ENCODE measurements at places on chromosomes 16 and 17.
A peak's percentile ranks its signal among the peaks of the same experiment; 100 is the strongest.

GRCh38 chr17:28339431-28339830, 3.9 kb downstream of the TNFAIP1 start:
- no peak for DNase-seq

- DNase-seq, result no peak
These were observed 288.2 kb upstream of the EEF2KMT start for GRCh38 chr16:5385811-5386210.

GRCh38 chr17:62064791-62065563, at the start of gene MED13:
TSS of gene MED13 (minus strand) at chr17:62065278. CDS start at chr17:62065205, 73 bp downstream.
- peak; percentile 48 for DNase-seq

DNA sequence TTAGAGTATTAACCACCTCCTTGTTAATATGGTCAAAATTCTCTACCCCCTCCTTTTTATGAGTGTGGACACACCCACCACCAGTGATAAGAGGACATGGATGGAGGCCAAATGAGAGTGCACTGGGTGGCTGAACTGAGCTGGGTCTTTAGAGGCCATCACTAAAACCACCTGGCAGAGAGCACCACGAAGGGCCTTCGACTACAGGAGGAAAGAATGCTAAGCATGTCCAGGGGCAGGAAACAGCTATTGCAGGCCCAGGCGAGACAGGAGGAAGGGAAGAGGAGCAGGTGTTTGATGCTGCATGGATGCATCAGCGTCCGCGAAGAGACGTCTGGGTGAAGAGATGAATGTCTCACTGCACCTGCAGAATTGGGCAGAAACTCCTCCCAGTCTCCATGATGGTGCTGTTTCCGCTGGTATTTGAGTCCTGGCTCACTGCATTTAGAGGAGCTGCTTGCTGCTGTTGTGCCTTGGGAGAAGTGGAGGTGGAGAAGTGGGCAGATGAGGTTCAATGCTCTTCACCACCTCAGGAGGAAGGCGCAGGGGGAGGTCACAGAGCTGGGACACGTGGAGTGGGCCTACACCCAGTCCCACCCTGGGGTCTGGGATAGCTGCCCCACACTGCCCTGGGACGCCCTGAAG, 33.2 kb downstream of the SPHK1 start:
- no peak for DNase-seq

DNA sequence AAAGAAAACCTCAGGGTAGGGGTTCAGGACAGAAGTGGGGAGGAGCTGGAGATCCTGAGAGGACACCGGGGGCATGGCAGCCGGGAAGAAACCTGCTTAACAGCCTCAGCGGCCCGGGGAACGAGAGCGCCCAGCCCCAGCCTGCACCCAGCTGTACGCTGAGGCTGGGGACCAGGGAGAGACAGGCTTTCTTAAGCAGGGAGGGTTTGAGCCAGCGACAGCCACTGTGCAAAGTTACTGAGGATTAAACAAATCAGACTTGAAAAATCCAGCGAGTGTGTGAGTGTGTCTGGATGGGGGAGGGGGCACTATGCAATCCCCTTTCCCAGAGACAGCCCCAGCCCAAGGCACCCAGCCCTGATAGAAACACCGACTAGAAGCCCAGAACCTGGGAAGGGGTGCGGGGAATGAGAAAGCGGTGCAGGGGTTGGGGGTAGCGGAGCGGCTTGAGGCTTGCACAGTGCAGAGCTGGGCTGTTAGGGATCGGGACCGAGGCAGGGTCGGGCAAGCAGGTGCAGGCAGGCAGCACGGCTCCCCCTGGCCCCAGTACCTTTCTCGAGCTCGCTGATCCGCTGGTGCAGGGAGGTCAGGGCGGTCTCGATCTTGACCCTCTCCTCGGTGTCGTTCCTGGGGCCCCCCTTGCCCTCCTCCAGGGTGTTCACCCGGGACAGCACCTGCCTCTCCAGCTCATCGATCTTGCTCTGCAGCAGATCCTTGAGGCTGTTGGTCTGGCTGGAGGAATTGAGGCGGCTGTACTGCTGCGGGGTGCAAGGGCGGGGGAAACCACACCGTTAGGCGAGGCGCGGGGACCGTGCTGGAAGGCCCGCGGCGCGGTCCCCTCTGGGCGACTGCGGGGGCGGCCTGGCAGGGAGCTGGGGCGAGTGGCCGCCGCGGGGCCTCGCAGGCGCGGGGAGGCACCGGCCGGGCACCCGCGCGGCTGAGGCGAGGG, 1.2 kb downstream of the NPTX1 start:
- no peak for DNase-seq

GRCh38 chr16:59597269-59597668, 863.2 kb upstream of the GOT2 start:
- no peak for DNase-seq

- DNase-seq, result no peak
These were observed 468.8 kb upstream of the KIF2B start for GRCh38 chr17:53353919-53354351.

DNA sequence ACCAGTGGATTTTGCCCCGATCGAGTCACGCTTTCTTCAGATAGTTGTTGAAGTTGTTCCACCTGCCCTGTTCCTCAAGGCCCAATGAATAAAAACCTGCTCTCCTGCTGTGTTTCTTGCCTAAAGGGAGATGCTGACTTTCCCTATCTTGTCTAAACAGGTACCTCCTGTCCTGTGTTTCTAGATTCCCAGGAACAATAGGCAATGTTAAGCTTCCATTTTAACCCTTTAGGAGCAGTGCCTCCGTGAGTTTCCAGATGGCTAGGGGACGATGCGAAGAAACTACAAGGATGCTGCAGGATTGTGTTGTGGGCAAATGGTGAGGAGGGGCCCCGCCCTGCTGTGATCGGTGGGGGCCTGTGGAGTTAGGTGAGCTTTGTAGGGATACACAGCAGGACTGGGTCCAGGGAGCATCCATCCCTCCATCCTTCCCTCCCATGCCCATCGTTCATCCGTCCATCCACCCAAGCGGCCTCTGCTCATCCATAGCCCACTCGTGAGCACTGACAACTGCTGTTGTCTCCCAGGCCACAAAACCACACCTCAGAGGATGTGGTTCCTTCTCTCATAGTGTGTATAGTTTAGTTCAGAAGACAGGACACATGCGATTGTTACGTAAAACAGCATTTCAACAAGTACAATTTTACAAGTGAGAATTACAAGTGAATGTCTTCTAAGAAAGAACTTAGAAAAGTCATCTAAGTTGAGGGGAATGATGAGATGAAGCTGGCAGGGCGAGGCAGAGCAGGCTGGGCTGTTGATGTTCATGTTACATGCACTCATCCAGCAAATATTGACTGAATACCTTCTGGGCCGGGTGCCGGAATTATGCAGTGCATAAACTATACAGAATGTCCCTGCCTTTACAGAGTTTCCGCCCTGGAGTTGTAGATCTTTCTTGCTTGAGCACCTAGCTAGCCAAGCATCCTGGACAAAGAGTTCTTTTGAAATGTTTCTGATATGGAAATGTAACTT, 5.2 kb downstream of the ARSG start:
- no peak for DNase-seq

GRCh38 chr17:82297280-82297713, 20.1 kb downstream of the CD7 start:
- peak; percentile 23 for DNase-seq

GRCh38 chr17:67746704-67747571, 29.2 kb downstream of the NOL11 start:
- no peak for DNase-seq

GRCh38 chr16:90027611-90028010, 8.4 kb upstream of the DBNDD1 start:
- DNase-seq, result no peak

GRCh38 chr16:73482310-73482709, 434.4 kb upstream of the ZFHX3 start:
- DNase-seq, result no peak

GRCh38 chr17:63116228-63116627, 150.2 kb downstream of the TANC2 start:
- DNase-seq, result no peak

- no peak for DNase-seq
These were observed at the start of gene CCL8 for GRCh38 chr17:34319039-34319483. TSS of gene CCL8 (plus strand) at chr17:34319435. CDS start at chr17:34319502, 67 bp downstream.

DNA sequence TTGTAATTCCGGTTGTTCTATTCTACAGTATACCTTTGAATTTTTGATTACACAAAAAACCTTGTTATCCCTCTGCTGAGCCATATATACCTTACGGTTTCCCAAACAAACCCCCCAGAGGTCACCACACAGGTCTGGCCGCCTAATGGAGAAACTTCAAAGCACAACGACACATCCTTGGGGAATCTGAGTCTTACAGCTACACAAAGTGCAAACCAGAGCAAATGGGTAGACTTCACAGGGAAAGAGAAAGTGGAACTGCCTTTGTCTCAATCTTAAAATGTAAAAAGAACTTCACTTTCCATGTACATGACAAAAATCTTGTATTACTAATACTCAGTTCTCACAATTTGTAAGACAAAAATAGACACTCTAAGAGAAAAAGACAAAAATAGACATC, 2.7 kb downstream of the FBXO31 start:
- DNase-seq, result peak; percentile 19

- DNase-seq, result no peak
These were observed 14.6 kb downstream of the COG4 start for GRCh38 chr16:70508752-70509151.

- peak; percentile 65 for DNase-seq
These were observed 70.8 kb downstream of the ABR start for GRCh38 chr17:1108765-1109605.

DNA sequence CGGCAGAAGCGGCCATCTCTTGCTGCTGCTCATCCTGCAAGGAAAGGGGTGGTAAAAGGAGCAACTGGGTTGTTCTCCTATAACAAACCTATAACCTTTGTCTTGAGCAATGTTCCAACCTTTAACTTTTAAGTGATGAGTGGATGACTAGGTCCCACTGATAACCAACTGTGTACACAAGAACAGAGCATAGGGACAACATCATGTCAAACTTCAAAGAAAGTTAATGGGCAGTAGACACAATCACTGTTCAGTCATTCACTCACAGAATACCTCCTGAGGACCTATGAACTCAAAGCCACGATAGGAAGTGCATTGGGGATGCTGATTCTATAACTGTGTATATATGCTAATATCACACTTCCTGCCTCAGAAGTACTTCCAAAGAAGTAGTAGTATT, 21.6 kb downstream of the CFAP97D1 start:
- DNase-seq, result no peak

DNA sequence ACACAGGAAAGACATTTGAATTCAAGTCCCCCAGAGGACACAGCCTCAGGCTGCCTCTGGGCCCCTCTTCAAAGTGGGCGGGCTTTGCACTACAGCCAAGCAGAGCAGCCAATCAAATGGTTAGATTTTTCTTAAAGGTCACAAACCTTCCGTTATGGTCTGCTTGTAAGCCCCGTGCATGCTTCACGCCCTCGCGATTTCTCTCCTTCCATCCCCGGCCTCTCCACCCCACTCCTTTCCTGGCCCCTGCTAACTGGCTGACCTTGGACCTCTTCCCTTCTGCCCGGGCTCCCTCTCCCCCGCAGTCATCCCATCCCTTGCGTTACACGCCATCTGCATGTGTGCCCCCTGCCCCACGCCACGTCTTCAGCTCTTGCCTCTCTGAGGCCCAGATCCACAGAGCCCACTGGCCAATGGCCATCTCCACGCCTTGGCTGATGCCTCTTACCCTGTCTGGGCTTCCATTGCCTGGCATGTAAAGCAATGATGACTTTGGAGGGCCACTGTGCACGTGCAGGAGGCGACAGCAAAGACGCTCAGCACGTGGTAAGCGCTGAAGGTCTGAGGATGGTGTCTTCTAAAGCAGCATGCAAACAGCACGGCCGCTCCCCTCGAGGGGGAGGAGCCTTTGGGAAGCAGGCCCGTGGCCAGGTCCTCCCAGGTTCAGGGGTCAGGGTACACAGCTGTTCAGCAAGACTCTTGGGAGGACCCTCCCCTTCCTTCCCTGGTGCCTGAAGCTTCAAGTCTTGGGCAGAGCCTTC, 86.8 kb downstream of the ZDHHC7 start:
- no peak for DNase-seq

DNA sequence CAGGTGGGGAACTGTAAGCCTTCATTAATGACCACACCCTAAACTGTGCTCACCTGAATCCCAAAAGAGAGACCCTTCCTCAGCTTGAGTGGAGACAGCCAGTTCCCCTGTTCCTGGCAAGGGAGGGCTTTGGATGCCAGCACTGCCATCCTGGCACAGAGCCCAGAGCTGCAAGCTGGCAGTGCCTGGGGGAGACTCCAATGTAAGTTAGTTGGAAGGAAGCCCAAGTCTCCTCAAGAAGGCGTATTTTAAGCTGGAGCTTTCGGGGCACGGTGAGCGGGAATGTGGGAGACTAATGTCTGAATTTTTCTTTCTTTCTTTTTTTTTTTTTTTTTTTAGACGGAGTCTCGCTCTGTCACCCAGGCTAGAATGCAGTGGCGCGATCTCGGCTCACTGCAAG, 4.7 kb downstream of the CDC42EP4 start:
- no peak for DNase-seq

GRCh38 chr16:85413691-85414663, 199.1 kb upstream of the GSE1 start:
- no peak for DNase-seq

DNA sequence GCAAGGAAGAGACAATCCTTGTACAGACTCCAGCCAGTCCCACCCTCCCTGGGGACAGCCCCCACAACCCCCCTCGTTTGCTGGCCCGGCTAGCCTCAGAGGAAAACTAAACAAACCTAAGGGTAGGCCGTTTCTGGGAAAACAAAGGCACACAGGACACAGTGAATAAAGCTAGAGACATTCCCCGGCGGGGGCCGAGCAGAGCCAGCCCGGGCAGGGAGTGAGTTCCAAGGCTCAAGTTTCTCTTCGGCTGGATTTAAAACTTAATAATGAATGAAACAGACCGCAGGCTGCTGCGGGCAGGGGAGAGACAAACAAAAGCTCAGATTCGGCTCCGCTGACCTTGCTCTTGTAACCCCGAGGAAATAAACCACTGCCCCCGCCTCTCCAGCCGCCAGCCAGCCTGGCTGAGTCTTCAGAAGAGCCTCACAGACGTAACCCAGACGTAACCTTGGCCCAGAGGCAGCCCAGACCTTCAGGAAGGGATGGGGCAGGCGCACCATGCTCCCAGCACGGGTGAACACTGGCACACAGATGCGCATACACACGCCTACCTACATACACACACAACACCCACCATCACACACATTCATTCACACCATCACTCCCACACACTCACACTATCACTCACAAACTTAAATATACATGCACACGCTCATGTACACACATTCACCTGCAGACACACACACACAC, 216.0 kb downstream of the ZNF423 start:
- peak; percentile 92 for DNase-seq

DNA sequence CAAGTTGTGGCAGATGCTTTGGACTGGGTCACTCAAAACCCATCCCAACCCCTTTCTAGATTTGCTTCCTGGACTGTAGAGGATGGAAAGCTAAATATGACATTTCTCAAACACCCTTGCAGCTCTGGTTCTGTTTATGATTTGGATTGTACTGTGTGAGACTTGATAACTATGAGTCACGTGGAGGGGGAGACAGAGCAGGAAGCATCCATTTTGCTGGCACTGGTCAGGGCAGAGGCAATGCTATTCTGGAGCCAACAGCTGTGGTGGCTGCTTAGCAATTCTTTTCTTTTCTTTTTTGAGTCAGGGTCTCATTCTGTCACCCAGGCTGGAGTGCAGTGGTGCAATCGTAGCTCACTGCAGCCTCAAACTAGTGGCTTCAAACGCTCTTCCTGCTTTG, 13.6 kb upstream of the TERF2 start:
- DNase-seq, result peak; percentile 31
